HFFc6 (cell line): ENCODE measurements at places on chromosomes 16 and 17. TPM values are rescaled to one million over a fixed set of nuclear protein-coding genes. Genes with fewer than 3 reads are reported as not detected.

DNA sequence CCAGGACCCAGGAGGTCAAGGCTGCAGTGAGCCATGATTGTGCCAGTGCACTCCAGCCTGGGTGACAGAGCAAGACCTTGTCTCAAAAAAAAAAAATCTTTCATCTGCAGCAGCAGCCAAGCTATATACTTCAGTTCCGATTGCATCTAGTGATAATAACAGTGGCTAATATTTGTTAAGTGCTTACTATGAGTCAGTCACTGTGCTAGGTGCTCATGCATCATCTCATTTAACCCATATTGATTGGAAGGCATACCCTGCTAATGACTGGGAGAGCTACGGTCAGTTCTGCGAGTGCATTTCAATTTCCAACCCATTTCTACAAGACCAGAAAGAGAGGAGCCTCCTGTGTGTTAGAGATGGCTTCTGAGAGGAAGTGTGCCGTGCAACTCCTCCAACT is 7.7 kb upstream of the TUBG2 start:
- peaks cover 39% of the 10 kb centered on the region for H3K4me1 ChIP-seq
- H3K4me3 ChIP-seq: no peak overlapping the region
- no peak overlapping the region for H3K27ac ChIP-seq
- no peaks in the 10 kb centered on the region for H3K36me3 ChIP-seq
- H3K27me3 ChIP-seq: peaks cover 7% of the 10 kb centered on the region
- DNase-seq: no peak

GRCh38 chr17:8940866-8941471 is 24.5 kb downstream of the PIK3R5 start:
- H3K36me3 ChIP-seq: no peaks in the 10 kb centered on the region
- no peaks in the 10 kb centered on the region; the same call in none of the 2 replicates for H3K27me3 ChIP-seq
- H3K4me3 ChIP-seq: no peak overlapping the region
- no peak overlapping the region for H3K27ac ChIP-seq

DNA sequence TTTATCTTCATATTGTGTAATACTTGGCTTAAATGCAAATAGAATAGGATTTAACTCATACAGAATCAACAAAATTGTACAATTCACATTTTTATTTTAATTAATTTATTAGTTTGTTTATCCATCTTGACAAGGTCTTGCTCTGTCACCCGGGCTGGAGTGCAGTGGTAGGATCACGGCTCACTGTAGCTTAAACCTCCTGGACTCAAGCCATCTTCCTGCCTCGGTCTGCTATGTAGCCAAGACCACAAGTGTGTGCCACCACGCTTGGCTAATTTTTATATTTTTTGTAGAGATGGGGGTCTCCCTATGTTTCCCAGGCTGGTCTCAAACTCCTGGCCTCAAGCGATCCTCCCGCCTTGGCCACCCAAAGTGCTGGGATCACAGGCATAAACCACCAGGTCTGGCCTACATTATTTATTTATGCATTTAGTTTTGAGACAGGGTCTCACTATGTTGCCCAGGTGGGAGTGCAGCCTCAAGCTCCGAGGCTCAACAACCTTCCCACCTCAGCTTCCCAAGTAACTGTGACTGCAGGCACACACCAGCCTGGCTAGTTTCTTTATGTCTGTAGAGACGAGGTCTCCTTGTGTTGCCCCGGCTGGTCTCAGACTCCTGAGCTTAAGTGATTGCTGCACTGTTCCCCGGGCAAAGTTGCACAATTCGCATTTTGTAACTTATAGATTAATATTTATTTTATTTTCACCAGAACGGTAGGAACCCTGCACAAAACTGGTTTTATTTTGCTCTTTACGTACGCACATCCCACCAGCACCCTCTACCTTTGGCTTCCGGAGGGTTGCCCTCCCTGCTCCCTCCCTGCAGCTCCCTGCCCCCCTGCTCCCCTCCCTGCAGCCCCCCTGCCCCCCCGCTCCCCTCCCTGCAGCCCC is 4.9 kb downstream of the DPEP1 start:
- DNase-seq: no peak
- no peak overlapping the region for H3K27ac ChIP-seq
- peaks cover 7% of the 10 kb centered on the region for H3K4me1 ChIP-seq
- no peaks in the 10 kb centered on the region for H3K36me3 ChIP-seq

- no peak overlapping the region for H3K27ac ChIP-seq
- no peaks in the 10 kb centered on the region for H3K4me1 ChIP-seq
- DNase-seq: no peak
- H3K27me3 ChIP-seq: peaks cover 28% of the 10 kb centered on the region
- peak overlapping the region; percentile 56; the same call in 1 of the 2 replicates for H3K4me3 ChIP-seq
- H3K36me3 ChIP-seq: no peaks in the 10 kb centered on the region; the same call in 1 of the 2 replicates
Observed at GRCh38 chr17:33291248-33292200, 1.6 kb downstream of the ASIC2 start.

- H3K36me3 ChIP-seq: peaks cover 22% of the 10 kb centered on the region
- DNase-seq: no peak
- H3K4me3 ChIP-seq: no peak overlapping the region
- H3K27me3 ChIP-seq: peaks cover 3% of the 10 kb centered on the region
Observed at GRCh38 chr16:89905511-89906139, 13.0 kb upstream of the MC1R start.

DNA sequence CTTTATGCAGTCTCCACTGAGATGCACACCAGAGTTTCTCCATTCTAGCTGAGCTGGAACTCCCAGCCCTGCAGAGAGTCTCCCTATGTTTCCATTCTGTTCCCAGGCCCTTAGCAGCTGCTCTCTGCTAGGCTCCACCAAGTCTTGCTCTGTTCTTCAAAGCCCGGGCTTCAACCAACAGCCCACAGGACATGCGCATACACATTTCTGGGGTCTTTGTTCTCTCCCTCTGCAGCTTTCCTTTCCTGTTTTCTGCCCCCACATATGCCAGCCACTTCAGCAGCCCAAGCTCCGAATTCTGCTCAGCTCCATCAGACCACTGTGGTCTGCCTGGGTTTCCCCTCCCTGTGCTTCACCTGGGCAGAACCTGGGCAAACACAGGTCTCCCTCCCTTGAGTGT is 205.9 kb downstream of the CBLN1 start:
- no peak for DNase-seq
- H3K4me1 ChIP-seq: no peaks in the 10 kb centered on the region
- H3K4me3 ChIP-seq: no peak overlapping the region
- H3K27ac ChIP-seq: no peak overlapping the region
- H3K27me3 ChIP-seq: no peaks in the 10 kb centered on the region; the same call in 1 of the 2 replicates

DNA sequence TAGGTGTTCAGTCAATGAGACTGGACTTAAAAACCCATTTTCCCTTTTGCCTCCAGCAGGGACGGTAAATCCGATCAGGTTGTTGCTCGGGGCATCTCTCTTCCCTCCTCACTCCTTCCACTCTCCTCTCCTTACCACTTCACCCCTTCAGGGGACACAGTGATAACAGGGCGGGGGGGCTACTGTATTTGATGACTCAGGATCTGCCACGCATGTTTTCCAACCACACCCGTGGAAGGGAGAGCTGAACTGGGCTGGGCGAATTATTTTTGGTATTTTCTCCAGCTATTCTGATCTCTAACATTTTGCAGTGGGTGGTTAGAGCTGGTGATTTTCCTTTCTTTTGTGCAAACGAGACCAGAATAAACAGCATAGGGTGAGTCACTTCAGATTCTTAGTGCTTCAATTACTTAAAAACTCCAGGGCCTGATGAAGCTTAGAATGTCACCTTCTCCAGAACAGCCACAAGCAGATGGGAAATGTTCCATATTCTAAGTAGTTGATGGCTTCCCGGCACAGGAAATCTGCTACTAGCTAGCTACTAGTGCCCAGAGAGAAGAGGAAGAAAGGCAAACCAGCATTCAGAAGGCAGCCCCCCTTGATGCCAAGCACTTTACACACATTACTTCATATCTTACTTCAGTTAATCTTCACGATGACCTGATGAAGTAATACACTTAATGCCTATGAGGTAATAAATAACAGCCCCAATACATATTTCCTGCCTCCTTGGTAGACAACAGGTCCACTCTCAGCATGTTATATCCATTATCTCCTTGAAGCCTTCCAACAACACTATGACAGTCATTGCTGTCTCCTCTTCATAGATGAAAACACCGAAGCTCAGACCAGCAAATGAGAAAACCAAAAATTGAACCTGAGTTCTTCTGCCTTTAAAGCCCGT is 74.1 kb downstream of the ASIC2 start:
- no peaks in the 10 kb centered on the region for H3K36me3 ChIP-seq
- peaks cover 6% of the 10 kb centered on the region; the same call in 1 of the 2 replicates for H3K4me1 ChIP-seq
- H3K27me3 ChIP-seq: peaks cover 12% of the 10 kb centered on the region
- DNase-seq: peak; percentile 5
- no peak overlapping the region for H3K4me3 ChIP-seq

DNA sequence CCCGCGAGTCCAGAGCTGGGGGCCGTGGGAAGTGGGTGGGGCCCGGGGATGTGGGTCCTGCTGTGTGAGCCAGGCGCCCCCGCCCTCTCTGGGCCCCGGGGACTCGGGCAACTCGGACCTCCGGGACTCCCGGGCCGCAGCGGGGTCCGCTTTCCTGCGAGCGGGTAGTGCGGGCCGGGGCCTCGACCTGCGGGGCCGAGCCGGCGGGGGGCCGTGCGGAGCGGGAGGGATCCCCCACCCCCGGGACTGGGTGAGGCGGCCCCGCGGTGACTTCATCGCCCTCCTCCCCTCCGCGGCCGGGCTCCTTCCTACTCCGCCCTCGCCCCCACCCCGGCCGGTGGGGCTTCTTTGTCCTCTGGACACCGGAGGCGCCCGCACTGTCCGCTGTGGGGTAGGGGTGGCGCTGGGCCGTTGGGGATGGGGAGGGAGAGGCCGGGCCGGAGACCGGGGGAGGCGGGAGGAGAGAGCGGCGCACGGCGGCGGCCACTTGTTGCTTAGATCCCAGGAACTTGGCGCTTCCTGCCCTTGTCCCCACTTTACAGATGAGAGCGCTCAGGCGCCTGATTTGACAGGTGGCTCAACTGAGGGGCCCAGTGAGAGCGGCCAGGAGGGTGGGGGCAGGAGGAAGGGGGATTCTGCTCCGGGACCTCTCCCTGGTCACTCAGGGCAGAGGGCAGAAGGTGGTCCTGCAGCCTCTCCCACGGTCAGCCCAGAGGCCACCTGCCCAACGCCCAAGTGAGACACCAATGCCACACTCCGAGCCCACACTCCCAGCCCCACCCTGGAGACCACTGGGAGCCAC is 874 bp downstream of the CMTM3 start:
- peak; percentile 1 for DNase-seq
- H3K36me3 ChIP-seq: peaks cover 8% of the 10 kb centered on the region
- H3K4me3 ChIP-seq: peak overlapping the region; percentile 76

GRCh38 chr16:9090101-9090959 is 1.1 kb upstream of the HAPSTR1 start:
- DNase-seq: no peak
- H3K36me3 ChIP-seq: peaks cover 24% of the 10 kb centered on the region
- peak overlapping the region; percentile 92 for H3K27ac ChIP-seq
- peak overlapping the region; percentile 89 for H3K4me3 ChIP-seq
- H3K27me3 ChIP-seq: peaks cover 6% of the 10 kb centered on the region

DNA sequence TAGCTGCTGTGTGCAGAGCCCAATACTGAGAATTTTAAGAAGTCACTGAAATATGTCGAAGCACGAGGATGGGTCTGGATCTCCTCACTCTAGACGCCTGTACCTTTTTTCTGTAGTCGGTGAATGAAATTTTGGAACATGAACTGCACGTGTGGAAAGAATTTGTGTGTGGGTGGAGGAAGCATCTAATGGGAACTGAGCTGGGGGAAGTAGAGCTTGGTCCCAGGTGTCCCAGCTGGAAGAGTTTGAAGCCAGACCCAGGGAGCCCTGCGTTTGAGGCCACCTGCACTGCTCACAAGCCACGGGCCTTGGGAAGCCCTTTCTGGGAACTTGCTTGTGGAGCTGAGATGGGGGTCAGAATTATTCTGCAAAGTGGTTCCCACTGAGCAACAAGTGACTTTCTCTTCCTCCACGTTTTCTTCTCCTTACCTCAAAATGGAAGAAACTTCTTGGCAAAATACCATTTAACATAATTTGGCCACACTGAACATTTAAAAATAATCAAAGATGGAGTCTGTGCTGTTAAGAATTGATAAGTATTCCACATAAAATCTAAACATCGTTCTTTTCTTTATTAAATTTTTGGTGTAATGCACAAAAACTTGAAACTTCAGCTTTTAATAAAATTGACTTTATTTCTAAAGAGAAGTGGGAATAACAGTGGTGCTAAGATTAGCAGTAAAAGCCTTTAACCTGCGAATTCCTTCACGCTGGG is 163.8 kb downstream of the PRKCA start:
- H3K4me3 ChIP-seq: peak overlapping the region; percentile 82
- peak overlapping the region; percentile 96 for H3K27ac ChIP-seq
- H3K36me3 ChIP-seq: peaks cover 5% of the 10 kb centered on the region
- DNase-seq: no peak
- H3K4me1 ChIP-seq: peaks cover 97% of the 10 kb centered on the region
- H3K27me3 ChIP-seq: peaks cover 3% of the 10 kb centered on the region; the same call in 1 of the 2 replicates

DNA sequence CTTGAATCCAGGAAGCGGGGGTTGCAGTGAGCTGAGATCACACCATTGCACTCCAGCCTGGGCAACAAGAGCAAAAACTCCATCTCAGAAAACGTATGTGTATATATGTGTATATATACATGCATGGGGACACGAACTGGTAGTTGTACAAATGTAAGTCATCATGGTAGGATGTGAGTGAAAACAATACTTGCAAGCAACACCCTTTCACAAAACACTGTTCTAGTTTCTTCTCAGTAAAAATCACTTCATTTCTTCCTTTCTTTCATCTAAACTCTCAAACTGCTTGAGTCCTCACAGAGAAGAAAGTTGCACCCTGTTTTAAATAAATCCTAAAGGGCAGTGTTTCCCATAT is 51.8 kb downstream of the METTL16 start:
- peaks cover 23% of the 10 kb centered on the region for H3K4me1 ChIP-seq
- H3K27me3 ChIP-seq: no peaks in the 10 kb centered on the region
- H3K27ac ChIP-seq: peak overlapping the region; percentile 86
- no peak for DNase-seq

GRCh38 chr17:40329839-40330794 is 21.1 kb downstream of the RARA start:
- H3K4me1 ChIP-seq: peaks cover 79% of the 10 kb centered on the region
- DNase-seq: no peak
- no peak overlapping the region for H3K4me3 ChIP-seq
- peaks cover 6% of the 10 kb centered on the region; the same call in 1 of the 2 replicates for H3K36me3 ChIP-seq

DNA sequence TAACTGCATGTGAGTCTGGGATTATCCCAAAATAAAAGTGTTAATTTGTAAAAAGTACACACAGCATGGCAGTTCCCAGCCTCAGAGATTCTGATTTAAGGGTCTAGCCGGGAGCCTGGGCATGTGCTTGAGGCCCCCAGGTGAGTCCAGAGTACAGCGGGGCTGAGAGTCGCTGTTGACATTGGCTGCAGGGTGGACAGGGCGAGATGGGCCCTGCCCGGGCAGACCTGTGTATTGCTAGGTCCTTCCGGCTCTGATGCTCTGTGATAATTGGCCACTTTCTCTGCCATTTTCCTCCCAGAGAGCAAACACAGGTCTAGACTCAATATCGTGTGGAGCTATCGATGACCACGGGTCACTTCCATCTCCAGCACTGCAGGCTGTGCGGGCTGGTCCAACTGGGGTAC is 73.6 kb downstream of the ABCC6 start:
- H3K27me3 ChIP-seq: no peaks in the 10 kb centered on the region
- no peaks in the 10 kb centered on the region; the same call in 1 of the 2 replicates for H3K36me3 ChIP-seq
- H3K4me3 ChIP-seq: no peak overlapping the region
- no peak overlapping the region for H3K27ac ChIP-seq
- no peaks in the 10 kb centered on the region for H3K4me1 ChIP-seq

GRCh38 chr17:66779237-66779606 is 55.7 kb upstream of the CACNG5 start:
- no peaks in the 10 kb centered on the region for H3K4me1 ChIP-seq
- DNase-seq: no peak
- peaks cover 2% of the 10 kb centered on the region; the same call in 1 of the 2 replicates for H3K27me3 ChIP-seq
- peaks cover 29% of the 10 kb centered on the region; the same call in 1 of the 2 replicates for H3K36me3 ChIP-seq
- H3K27ac ChIP-seq: no peak overlapping the region
- H3K4me3 ChIP-seq: no peak overlapping the region

Gene KRT40
- not detected in 3 replicates for total RNA-seq

Gene CDH16
- total RNA-seq: not detected in 3 replicates

Gene TIGD7
- 3.4 to 4.5 TPM (median 3.9 TPM) in 3 replicates for total RNA-seq

Gene CNGB1
- total RNA-seq: not detected in 3 replicates

Gene EPN3
- total RNA-seq: not detected in 3 replicates

Gene TUBG2
- total RNA-seq: 17.1 and 17.3 TPM in 2 replicates

Gene UBE2O
- total RNA-seq: 24.3 to 26.3 TPM (median 25.0 TPM) in 3 replicates
